ENCODE measurements at places on chromosomes 12 and 14. TPM values are rescaled to one million over a fixed set of nuclear protein-coding genes. Genes with fewer than 3 reads are reported as not detected.

Gene LRTM2
- polyA plus RNA-seq = not detected

Gene GPRC5D
- polyA plus RNA-seq = 0.43 TPM

Gene SLC5A8
- not detected for polyA plus RNA-seq

Gene TMEM117
- polyA plus RNA-seq = 2.1 TPM

Gene FAM186B
- polyA plus RNA-seq = not detected

Gene PCED1B
- polyA plus RNA-seq = 127 TPM

Gene CACNA2D4
- 2.1 TPM for polyA plus RNA-seq
